ENCODE measurements at places on chromosomes 2 and 18.
A peak's percentile ranks its signal among the peaks of the same experiment; 100 is the strongest.

DNA sequence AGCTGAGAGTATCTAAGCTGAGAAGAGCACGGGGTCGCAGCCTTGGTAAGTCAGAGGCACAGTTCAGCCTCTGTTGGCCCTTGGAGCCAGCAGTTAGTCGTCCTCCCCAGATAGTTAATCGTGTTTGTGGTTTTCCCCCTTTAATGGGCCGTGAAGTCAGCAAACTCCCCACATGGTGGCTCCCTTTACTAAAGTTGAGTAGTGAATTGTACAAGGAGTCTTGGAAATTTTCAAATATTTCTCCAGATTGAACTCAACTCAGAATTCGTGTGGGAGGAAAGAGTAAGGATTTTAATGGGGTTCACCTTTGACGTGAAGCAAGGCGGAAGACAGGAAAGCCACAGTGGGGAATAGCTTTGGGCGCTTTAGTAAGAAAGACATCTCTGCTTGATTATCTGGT lies 2.4 kb upstream of the ADCYAP1 start:
- DNase-seq, result peak; percentile 19

- DNase-seq, result no peak
Measured at GRCh38 chr2:60023256-60023985, 530.0 kb downstream of the BCL11A start.

- no peak for DNase-seq
Measured at GRCh38 chr2:96962567-96963203, 23.7 kb downstream of the FAM178B start.

GRCh38 chr2:28394997-28395333 lies 2.3 kb downstream of the FOSL2 start:
- DNase-seq, result no peak

- DNase-seq, result peak; percentile 68
Measured at GRCh38 chr2:202037086-202037485, 3.4 kb downstream of the FZD7 start.

GRCh38 chr2:30178618-30179434 lies 32.0 kb downstream of the YPEL5 start:
- peak; percentile 28 for DNase-seq

DNA sequence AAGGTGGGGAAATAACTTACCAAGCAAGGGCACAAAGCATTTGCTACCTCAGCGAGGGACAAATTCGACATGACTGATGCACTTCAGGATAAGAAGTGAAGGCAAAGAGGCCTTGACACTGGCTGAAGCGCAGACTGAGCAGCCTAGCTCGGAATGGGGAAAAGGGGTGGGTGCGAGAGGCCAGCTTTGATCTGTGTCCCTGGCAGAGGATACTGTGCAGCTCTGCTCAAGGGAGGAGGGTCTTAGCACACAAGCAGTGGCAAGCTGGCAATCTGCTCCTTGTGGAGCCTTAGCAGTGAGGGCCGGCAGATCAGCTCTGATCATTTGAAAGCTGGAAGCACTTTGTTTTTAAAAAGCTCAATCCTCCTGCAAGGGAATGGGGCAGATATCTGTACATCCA lies 222.3 kb downstream of the ZBTB7C start:
- DNase-seq, result no peak

- no peak for DNase-seq
Measured at GRCh38 chr2:217875556-217876252, 127.1 kb downstream of the TNS1 start.

DNA sequence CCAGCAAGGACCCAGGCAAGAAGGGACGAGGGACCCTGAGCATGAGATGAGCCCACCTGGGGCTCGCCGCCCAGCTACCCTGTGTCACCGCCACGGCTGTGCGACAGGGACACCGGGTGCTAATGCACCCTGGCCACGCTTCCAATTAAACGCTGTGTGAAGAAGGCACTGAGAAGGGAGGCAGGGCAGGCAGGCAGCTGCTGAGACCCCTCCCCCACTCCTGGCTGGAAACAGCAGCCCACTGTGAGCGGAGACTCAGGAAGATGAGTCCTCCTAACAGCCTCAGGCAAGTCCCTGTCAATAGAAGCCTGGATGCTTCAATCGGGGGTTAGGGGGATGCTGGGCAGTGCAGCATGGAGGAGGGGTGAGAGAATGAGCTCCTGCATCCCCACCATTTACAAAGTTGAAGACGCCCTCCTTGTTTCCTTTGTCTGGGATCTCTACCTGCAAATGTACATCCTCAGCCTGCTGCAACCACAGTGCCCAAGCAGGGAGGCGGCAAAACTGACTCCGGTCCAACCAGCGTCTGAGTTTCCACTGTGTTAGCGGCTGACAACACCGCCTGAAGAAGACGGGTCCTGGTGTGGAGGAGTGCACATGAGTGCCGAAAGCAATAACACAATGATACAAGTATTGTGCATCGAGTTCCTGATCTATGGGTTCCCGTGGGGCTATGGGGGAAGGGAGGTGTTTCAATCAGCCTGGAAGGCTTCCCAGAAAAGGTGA lies 12.8 kb downstream of the TMEM163 start:
- no peak for DNase-seq

DNA sequence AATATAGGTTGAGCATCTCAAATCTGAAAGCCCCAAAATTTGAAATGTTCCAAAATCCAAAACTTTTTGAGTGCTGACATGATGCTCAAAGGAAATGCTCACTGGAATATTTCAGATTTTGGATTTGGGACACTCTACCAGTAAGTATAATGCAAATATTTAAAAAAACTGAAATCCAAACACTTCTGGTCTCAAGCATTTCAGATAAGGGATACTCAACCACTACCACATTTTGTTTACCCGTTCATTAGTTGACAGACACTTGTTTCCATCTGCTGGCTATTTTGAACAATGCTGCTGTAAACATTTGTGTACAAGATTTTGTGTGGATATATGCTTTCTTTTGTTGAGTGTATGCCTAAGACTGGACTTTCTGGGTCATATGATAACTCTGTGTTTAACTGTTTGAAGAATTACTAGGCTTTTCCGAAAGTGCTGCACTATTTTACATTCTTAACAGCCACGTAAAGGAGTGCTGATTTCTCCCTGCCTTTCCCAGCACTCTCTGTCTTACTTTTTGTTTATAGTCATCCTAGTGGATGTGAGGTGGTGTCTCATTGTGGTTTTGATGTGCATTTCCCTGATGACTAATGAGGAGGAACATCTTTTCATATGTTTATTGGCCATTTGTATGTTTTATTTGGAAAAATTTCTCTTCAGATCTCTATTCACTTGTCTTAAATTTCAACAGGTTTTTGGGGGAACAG lies 19.5 kb upstream of the DCDC2C start:
- no peak for DNase-seq

DNA sequence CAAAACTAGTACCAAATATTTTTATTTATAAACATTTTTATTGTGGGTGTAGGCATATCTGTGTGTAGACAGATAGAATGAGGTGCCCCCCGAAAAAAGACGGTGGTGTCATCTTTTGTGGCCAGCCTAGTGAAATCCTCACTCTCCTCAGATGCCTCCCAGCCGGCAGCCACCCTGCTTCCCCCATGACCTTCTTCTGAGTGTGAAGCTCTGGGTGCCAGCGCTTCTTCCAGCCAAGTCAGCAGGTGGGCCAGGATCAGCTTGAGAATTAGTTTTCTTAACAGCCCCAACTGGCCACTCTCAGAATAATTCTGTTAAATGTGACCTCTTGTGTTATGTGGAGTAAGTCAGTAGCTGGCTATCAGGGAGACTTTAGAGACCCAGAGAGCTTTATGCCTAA lies 229.6 kb upstream of the FOSL2 start:
- no peak for DNase-seq

DNA sequence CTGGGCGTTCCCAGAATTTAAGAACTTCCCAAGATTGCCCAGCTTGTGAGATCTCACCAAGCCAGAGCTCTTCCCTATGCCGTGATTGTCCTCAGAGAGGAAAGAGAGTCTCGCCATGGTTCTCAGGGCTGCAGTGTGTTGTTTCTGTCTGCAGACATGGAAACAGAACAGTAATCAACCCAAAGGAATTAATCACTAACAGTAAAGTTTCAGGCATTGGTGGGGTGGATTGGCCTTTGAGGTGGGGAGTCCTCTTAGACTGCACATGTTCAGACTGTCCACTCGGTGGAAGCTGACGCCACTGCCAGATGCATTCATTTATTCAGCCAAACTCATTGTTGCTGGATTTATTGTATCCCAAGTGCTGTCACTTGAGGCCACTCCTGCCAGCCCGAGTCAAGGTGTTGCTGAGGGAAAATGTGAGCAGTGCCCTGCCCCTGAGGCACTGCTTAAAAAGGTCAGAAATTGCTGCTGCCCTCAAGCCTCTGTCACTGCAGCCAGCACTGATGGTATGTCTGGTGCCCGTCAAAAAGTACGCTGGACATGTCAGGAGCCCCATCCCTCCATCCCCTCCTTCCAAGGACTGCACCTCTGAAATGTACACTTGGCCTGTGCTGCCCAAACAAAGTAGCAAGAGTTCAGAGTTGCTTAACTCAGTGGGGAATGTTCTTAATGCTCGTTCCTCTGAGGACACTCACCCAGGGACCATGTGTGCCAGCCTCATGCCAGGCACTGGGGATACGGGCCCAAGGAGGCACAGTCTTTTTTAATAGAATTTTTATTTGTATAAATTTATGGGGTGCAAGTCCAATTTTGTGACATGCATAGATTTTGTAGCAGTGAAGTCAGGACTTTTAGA lies 201.0 kb downstream of the GLI2 start:
- DNase-seq, result peak; percentile 37

- no peak for DNase-seq
Measured at GRCh38 chr18:10134204-10134603, 220.4 kb downstream of the VAPA start.

DNA sequence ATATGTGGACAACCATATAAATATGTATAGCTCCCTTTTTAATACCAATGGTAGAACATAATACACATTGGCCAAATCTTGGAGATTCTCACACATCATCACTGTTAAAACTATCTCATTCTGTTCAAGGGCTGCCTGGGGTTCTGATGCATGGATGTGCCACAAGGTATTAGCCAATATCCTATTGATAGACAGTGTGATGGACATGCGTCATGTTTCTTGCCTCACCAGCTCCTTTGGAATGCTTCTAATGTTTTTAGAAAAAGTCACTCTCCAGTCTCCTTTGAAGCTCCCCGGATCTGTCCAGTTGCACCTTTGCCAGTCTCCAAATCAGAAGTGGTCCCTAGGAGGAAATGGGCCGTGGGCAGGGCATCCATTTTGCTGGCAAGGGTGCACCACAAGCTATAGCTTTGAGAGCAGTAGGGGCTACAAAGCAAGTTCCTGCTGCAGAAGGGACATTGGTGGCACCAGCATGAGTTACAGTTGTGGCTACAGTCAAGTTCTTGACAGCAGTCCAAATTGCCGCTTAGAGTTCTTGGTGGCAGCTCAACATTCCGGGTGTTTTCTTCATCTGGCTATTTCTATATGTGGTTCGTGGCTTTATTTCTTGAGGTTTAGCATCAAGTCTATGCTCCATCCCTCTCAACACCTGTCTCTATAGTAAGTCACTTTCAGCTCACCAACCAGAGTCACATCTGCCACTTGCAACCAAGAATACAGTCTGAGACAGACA lies 25.1 kb upstream of the ATRAID start:
- DNase-seq, result no peak

DNA sequence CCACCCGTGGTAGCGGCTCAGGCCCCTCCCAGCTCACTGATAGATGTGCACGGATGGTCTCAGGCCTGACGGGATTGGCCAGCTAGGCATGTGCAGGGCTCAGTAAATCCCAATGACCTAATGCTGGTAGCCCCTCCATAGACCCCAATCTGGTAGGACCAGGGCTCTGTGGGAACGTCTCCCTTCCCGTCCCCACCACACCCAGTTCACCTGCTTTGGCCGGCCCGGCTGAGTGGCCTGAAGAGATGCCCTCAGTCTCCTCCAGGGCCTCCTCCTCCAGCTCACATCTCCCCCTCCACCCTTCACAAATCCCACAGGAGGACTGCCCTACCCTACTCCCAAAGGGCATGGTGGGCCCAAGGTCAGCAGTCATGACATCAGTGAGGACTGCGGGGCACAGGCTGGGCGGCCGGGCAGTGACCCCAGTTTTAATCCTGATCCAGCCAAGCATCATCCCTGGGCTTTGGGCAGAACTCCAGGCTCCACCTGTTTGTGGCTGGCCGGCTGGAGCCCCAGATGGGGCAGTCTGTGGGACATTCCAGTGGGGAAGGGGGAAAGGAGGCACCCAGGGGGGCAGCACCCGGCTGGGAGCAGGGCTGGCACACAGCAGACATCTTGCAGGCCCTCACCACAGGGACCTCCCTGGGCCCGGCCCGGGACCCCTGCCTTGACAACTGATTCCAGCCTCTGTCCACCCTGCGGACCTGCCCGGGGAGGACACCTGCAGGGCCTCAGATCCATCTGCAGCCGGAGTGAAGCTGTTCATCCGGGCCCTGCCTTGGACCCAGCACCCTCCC lies 2.3 kb downstream of the KIF1A start:
- DNase-seq, result no peak

GRCh38 chr2:197250084-197250397 lies 60.5 kb downstream of the ANKRD44 start:
- DNase-seq, result no peak

DNA sequence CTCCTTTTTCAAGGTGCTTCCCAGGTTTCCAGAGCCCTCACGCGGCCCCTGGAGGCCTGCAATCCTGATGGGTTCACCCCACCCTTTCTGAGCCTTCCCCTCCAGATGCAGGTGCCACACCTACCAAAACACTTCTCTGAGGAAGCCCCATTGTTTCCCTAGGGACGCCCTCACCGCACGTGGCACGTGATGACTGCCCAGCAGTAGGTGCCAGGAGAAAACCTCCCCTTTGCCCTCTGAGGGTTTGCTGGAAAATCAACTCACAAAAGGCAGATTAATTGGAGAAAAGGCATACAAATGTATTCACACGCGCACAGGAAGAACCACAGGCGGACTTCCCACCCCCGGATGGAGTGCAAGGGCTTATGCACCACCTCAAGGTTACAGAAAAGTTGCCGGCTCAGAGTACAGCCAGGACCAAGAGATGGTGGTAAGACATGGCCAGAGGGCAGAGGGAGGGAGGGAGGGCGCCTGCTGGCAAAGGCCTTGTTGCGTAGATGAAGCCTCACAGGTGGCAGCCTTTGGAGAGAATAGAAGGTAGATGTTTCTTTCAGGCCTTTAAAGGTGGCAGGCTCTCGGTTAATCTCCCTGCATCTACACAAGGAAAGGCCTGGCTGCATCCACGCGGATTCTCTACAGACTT lies 269.4 kb upstream of the RAB6C start:
- no peak for DNase-seq

DNA sequence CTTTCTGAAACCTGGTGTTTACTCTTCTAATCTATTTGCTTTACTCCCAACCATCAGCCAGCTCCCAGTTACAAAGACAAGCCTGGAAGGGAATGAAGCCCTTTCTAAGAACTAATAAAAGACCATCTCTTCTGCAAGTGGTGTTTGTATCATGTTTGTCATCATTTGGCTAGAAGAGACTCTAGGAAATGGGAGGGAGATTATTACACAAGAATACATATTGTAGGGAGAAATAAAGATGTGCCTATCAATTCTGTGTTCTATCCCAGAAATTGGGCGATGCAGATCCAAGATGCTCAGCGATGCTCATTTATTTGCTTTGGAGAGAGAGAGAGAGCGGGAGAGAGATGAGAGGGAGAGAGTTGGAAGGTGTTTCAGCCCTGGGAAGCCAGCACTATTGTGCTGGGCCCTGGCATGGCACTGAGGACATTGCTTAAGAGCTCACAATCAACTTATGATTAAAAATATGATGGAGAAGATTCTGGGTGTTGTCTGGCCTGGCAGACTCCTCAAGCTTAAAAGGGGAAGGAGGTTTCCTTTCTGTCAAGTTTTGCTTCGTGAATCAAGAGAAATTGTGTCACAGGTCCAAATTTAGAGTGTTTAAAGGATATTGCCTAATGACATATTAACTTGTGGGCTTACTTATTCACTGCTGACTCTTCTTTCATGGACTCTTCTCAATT lies 41.8 kb upstream of the AFF3 start:
- no peak for DNase-seq

Data from fibroblast of skin of right quadriceps (primary cell).